Motor neuron (in vitro differentiated cells): ENCODE measurements at places on chromosomes 12 and 14. TPM values are rescaled to one million over a fixed set of nuclear protein-coding genes. Genes with fewer than 3 reads are reported as not detected.

DNA sequence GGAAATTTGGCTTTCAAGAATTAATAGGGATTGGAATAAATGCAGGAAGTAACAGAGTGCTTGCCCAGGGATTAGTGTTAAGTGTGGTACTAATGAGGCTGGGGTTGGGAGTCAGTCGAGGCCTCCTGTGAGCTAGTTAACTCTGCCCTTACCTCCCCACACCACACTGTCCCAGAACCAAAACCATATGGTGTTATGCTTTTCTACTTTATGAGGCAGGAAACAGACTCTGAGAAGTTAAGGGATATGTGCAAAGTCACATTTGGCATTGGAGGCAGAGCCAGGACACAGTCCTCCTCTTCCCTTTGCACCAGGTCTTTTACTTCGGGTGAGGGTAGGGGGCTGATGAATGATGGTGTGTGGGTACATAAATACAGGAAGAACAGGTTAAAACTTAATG, 41.9 kb downstream of the PELI2 start:
- ATAC-seq, result no peak

DNA sequence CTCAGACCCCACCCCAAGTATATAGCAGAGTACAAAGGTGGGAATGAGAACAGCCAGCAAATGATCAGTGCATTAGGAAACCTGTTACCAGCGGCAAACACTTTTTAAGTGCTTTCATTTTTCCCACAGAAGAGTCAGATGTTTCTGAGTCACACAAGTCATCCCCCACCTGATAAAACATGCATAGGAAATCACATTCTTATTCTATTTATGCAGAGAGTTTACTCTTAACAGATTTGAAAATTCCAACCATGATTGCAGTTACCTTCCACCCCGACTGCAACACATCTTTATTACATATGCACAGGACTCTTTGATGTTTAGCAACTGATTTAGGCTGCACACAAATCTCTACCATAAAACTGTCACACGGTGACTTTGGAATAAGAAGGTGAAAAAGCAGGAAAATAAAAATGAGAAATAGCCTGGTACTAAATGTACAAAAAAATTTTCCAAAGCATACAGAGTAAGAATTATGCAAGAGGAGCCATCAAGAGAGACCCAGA, 236.4 kb downstream of the PAWR start:
- ATAC-seq, result peak; percentile 46

GRCh38 chr12:25447046-25447445, 106.0 kb downstream of the LMNTD1 start:
- no peak for ATAC-seq

GRCh38 chr12:12022306-12022936, 48.3 kb upstream of the BCL2L14 start:
- no peak for ATAC-seq

The APOF gene
- 0.39 and 0.49 TPM in 2 replicates for total RNA-seq

DNA sequence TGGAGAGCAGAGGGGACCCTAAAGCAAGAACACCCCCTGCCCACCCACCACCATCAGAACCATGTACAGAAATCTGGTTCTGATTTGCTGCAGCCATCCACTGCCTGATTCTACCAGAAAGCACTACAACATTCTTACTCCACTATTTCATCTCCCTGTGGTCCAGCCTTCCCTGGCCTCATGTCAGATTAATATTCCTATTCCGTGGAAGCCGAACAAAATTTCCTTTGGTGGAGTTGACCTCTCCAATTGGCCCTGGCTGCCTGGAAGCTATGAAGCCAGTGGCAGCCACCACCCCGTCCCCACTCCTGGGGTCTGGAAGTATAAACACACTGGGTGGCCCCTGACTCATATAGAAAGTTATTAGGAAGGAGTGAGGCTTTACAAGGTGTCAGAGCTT, 60.2 kb downstream of the ANO2 start:
- ATAC-seq, result no peak

DNA sequence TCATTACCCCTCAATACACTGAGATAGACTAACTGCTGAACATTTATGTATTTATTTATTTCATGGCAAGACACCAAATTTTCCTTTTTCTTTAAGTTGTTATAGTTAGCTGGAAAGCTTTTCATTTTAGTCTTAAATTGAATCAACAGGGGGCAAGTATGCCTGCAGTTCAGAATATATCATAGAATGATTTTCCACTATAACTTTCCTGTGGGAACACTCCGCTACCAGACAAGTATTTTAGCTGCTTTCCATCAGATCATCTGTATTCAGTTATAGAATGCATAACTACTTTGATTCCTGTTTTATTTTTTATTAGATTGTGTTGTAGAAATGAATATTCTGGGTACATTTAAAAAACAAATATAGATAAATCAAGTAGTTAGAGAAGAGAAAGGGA, 102.0 kb downstream of the SLC6A15 start:
- ATAC-seq, result no peak

The NID2 gene
- total RNA-seq, result 0.27 and 0.81 TPM in 2 replicates

The C12orf57 gene
- total RNA-seq, result 765 and 767 TPM in 2 replicates

- ATAC-seq, result no peak
Measured at GRCh38 chr12:72236071-72236705, 36.0 kb upstream of the TRHDE start.

GRCh38 chr12:110937104-110937641, 16.8 kb upstream of the MYL2 start:
- peak; percentile 59 for ATAC-seq

GRCh38 chr12:26678697-26679660, 154.0 kb downstream of the ITPR2 start:
- no peak for ATAC-seq

The CCT2 gene
- total RNA-seq, result 259 and 267 TPM in 2 replicates

- ATAC-seq, result no peak
Measured at GRCh38 chr14:63493246-63493645, 49.9 kb downstream of the PPP2R5E start.

GRCh38 chr12:47378907-47379306, 299.1 kb upstream of the AMIGO2 start:
- no peak for ATAC-seq

GRCh38 chr14:45526715-45527549, 273.9 kb upstream of the MIS18BP1 start:
- peak; percentile 83 for ATAC-seq

The RIPK3 gene
- total RNA-seq, result 0.76 and 4.1 TPM in 2 replicates

GRCh38 chr14:70788898-70789297, 20.4 kb downstream of the MAP3K9 start:
- ATAC-seq, result no peak

The C14orf132 gene
- total RNA-seq, result 52.6 and 54.1 TPM in 2 replicates

GRCh38 chr14:28762955-28763326, 3.6 kb upstream of the FOXG1 start:
- ATAC-seq, result no peak

DNA sequence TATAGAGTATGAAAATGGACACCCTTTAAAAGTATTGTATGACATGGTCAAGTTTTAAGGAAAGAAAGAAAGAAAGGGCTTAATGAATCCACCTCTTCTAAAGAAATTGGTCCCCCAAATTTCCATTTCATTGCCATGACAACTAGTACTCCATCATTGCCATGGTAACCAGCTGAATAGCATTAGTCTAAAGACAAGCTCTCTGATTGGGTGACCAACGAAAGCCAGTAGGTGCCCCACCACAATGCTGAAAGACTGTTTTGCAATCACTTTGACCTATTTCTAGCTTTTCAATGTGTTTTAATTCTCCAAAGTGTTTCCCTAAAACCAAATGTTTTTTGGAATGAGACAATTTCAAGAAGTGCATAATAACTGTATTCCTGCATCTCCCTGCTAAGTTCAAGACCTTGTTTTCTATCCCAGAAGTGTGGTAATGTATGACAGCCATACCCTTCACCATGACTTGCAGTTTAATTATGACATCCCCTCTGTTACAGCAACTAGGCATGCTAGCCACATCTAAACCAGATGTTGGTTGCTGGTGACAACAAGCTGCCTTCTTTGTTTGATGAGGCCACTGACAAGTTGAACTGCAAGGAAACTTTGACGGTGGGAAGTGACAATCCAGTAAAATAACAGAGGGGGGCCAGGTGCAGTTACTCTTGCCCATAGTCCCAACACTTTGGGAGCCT, 46.7 kb downstream of the KICS2 start:
- no peak for ATAC-seq

- ATAC-seq, result no peak
Measured at GRCh38 chr14:55125403-55125802, 3.6 kb upstream of the LGALS3 start.

GRCh38 chr14:97413966-97414717, 617.0 kb downstream of the VRK1 start:
- no peak for ATAC-seq

- peak; percentile 92 for ATAC-seq
Measured at GRCh38 chr12:104567832-104568486, 111.2 kb downstream of the CHST11 start.

The DPF3 gene
- total RNA-seq, result 10.5 and 10.6 TPM in 2 replicates

The ESPL1 gene
- 12.7 and 15.2 TPM in 2 replicates for total RNA-seq

GRCh38 chr12:116370004-116370404, 92.5 kb upstream of the MED13L start:
- ATAC-seq, result no peak

The TRIM9 gene
- 18.0 and 23.5 TPM in 2 replicates for total RNA-seq

GRCh38 chr12:66603461-66603860, 75.4 kb downstream of the GRIP1 start:
- ATAC-seq, result no peak

- no peak for ATAC-seq
Measured at GRCh38 chr12:52579468-52580465, 6.1 kb upstream of the KRT74 start.

DNA sequence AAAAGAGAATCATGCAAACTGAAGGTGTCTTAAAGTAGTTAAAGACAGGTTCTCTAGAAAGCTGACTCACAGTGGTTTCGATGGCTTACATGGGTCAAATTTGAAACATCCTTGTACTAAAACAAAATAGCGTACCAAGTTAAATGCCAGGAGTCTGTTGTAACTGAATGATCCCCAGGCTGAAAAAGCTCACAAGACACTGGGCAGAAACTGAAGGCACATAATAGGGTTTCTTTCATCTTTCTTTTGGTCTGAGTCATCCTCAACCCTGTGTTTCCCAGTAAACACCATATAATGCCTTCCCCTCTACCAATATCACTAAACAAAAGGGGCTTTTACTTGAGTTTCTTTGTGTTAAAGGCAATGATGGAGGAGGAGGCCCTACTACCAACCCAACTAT, 12.8 kb downstream of the ZFYVE1 start:
- no peak for ATAC-seq

GRCh38 chr12:123487428-123487827, 29.5 kb downstream of the SNRNP35 start:
- no peak for ATAC-seq

GRCh38 chr12:2244013-2244861, 191.4 kb downstream of the CACNA1C start:
- ATAC-seq, result peak; percentile 98

- no peak for ATAC-seq
Measured at GRCh38 chr12:108789546-108789945, 58.2 kb upstream of the CORO1C start.

The SMCO2 gene
- not detected in 2 replicates for total RNA-seq
